ENCODE measurements at places on chromosomes 6 and 20.

GRCh38 chr6:134394905-134395304, 77.0 kb upstream of the SGK1 start:
- DNase-seq: no peak

DNA sequence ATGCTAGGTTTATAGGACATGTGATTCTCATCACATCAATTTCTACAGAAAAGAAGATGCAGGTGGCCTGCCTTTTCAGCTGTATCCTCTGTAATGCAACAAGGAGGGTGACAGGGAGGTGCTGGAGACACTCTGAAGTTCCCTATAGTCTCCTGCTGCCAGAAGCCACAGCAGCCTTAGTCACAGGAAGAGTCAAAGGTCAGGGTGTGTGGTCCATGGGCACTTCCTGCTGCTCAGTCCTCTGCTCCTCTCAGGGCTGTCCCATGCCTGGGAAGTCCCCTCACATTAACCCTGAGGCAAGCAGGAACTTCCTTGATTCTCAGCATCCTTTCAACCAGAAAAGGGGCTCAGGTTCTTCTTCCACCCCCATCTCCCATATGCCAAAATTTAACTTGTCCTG, 144.8 kb upstream of the FOXA2 start:
- no peak for DNase-seq

DNA sequence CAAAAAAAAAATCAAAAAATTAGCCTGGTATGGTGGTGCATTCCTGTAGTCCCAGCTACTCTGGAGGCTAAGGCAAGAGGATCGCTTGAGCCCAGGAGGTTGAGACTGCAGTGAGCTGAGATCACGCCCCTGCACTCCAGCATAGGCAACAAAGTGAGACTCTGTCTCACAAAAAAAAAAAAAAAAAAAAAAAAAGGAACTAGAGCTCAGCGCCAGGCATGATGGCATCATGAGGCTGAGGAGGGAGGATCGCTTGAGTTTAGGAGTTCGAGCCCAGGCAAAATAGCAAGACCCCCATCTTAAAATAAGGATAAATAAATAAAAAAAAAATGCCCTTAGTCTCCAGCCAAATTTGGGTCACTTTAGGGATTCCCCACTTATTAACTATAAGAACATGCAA, 40.4 kb upstream of the PIM1 start:
- no peak for DNase-seq

- DNase-seq: no peak
Observed at GRCh38 chr6:42751055-42751454, 5.2 kb upstream of the TBCC start.

GRCh38 chr20:44642203-44643153, 9.0 kb downstream of the ADA start:
- peak; percentile 21 for DNase-seq

DNA sequence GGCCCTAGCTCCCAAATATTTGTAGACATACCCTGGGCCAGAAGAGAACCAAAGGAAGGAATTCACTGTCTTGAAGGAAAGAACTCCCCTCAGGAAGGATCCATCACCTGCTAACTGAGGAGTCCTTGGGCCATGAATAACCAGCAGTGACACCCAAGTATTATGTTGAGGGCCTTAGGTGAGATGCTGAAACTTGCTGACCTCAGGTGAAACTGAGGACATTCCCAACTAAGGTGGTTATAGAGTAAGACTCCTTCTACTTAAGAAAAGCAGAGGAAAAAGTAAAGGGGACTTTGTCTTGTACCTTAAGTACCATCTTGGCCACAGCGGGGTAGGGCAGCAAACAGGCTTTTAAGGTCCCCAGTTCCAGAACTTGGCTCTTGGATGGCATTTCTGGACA, 491.7 kb downstream of the C6orf118 start:
- no peak for DNase-seq

- peak; percentile 32 for DNase-seq
Observed at GRCh38 chr6:69866351-69866769, at the start of gene COL19A1. Gene COL19A1, plus strand, starts transcription at chr6:69866556. Its CDS starts 13,012 bp downstream, at chr6:69879568.

- DNase-seq: no peak
Observed at GRCh38 chr6:30752157-30752927, 8.0 kb upstream of the IER3 start.

- DNase-seq: no peak
Observed at GRCh38 chr20:62197311-62197710, 14.5 kb downstream of the MTG2 start.

DNA sequence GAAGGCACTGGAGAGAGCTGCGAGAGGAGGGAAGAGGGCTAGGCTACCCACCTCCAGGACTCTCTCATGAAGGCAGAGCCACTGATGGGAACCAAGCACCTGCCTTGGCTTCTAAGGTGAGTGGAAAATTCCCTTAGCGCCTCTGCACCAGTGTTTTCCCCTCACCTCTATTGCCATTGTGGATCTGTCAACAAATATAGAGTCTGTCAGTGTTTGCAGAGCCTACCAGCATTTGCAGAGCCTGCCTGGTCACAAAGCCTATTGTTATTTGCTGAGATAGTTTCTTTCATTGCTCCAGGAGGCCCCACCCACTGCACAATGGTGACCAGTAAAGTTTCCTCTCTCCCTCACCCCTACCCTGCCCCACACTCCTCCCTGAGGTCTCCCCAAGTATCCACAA, 141.9 kb downstream of the MRPL14 start:
- no peak for DNase-seq

DNA sequence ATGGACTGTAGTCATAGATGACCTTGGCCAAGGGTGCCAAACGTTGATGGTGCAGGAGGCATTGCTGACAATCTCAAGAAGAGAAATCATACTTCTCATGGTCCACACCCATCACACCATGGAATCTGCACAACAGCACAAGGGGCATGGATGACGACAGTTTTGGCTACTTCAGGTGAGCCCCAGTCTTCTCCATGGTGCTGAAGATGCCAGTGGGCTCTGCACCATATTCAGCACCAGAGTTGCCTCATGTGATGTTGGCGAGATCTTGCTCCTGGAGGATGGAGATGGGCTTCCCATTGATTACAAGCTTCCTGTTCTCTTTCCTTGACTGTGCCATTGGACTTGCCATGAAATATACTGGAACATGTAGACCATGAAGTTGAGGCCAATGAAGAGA, 188.9 kb downstream of the NRN1 start:
- no peak for DNase-seq

GRCh38 chr20:2416541-2417212, 36.0 kb downstream of the TGM6 start:
- no peak for DNase-seq

DNA sequence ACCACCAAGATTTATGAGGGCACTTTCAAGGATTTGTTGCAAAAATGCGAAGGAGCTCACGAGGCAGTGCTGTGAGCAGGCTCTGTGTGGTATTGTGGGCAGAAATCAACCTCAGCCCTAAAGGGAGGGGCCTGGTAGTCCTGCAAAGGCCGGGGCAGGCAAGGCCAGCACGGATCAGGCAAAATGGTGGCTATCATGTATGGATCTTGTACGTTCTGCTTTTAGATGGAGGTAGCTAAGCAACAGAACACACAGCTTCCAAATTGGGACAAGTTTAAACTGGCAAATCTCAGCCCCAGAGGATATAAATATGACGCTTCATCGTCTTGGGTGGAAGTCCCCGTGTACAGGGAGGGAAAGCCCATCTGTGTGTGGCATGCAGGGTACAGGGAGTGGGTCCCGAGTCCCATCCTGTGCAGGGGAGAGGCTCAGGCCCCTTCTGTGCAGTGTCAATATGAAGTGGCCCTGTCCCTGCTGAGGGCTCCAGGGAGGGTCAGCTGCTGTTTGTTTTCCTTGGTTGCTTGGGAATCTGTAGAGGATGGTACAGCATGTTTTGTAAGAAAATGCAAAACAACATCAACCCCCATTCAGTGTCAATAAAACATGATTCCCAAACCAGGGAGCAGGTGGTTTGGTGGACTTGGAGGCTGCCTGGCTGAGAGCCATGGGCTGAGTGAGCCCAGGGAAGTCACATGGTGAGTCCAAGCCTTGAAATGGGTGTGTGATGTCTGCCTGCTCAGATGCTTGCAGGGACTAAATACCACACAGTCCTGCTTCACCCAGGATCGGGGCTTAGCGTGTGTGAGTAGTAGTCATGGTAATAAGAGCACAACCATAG, 113.0 kb downstream of the SYCP2 start:
- no peak for DNase-seq

GRCh38 chr6:131910956-131911355, 40.2 kb downstream of the CCN2 start:
- DNase-seq: no peak

- DNase-seq: no peak
Observed at GRCh38 chr20:5660346-5660745, 89.9 kb upstream of the SHLD1 start.

DNA sequence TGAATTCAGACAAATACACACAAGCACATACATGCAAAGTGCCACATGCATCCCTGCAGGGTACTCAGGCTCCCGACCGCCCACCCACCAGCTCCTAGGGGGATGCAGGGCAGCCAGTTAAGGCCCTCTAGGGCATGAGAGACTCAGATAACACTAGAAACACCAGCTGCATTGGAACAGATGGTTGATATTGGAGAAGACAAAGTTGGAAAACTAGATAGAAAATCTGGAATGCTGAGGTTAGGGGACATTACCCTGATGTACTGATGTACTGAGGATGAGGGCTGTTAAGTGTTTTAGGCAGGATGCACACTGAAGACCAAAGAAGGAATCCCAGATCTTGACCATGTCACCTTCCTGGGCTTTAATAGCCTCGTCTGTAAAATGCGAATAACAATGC, 134.6 kb upstream of the ECI2 start:
- no peak for DNase-seq

DNA sequence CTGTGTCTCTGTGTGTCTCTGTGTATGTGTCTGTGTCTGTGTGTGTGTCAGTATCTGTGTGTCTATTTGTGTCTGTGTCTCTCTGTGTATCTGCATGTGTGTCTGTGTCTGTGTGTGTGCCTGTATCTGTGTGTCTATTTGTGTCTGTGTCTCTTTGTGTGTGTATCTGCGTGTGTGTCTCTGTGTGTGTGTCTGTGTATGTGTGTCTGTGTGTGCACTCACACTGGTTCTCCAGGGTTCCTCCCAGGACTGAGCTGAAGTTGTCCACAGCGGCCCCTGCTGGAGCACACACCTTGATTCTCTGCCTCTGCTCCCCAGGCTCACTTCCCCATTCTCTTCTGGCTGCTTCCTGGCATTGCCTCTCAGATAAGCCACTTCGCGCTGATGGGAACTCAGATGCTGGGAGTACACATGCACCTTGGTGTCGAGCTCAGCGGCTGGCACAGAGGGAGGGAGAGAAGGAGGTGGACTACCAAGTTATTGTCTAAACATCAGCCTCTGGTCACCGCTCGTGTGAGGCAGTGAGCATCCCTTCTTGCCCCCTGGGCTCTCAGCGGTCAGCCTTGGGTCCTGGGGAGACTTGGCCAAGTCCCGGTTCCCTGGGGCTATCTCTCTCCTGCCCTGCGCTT, 104.9 kb upstream of the NXT1 start:
- DNase-seq: peak; percentile 26

DNA sequence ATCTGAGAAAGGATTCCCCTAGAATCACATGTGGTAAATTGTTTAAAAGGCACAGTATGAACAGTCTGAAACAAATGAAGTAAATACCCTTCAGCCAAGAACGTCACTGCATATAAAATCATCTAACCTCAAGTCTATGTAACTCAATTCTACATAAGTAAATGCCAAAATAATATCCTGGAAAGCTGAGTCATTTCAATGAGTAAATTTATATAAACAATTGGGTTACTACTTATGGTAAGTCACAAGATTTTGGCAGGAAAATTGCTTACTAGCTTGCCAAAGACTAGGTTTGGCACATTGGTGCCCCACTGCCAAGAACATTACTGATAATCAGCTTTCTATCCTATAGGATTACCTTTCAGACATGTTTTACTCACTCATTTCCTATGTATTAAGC, 8.4 kb downstream of the GMDS start:
- DNase-seq: no peak

DNA sequence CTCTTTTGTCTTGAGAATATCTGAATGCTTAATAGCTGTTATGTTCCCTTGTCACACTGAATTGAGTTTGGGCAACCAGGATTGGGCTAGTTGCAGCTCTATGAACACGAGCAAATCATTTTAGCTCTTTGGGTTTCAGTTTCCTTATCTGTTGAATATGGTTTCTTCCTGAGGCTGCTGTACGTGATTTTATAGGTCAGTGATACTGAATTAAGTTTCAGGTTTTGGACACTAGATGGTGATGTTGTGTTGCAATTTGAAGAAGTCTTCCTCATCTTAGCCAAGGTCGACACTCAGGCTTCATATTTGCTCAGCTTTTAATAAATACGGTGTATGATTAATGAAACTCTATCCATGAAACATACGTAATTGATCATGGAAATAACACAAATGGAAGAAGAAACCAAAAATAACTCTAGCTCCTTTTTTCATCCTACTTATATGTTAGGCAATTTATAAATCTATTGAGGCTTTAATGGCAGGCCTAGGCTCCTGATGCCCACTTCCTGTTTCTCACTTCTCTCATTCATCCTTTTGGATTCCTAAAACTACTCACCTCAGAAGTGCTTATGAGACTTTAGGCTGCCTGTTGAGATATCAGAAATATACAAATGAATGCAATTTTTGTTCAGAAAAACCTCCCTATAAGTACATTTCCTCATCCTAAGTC, 354.1 kb upstream of the MAP3K7 start:
- no peak for DNase-seq

DNA sequence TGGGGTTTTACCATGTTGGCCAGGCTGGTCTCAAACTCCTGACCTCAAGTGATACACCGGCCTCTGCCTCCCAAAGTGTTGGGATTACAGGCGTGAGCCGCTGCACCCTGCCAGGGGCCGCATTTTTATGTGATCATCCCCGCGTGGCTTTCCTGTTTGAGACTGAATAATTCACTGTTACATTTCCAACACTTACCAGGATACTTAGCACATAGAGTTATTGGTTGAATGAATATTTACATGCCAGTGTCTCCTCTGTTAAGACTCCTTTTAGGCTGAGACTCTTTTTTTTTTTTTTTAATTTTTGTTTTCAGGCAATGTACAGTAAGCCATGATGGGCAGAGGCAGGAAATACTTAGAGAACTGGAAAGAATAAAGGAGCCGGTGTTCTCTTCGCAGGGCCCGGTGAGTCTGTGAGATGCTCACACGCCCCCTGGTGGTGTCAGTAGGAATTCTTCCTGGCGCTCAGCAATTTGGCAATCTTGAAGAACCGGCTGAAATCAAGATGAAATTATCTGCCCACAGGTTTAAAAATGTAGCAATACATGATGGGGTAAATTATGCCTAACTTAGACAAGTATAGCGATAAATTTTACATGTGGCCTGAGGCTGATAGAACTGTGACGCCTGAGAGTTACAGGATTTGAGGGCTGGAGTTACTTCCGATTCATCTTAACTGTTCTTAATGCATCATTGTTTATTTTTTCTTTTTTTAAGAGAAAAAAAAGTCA, 7.6 kb upstream of the RNF114 start:
- peak; percentile 83 for DNase-seq

- no peak for DNase-seq
Observed at GRCh38 chr20:16063881-16064280, 509.4 kb downstream of the KIF16B start.
